ENCODE measurements at places on chromosomes 4 and X.

DNA sequence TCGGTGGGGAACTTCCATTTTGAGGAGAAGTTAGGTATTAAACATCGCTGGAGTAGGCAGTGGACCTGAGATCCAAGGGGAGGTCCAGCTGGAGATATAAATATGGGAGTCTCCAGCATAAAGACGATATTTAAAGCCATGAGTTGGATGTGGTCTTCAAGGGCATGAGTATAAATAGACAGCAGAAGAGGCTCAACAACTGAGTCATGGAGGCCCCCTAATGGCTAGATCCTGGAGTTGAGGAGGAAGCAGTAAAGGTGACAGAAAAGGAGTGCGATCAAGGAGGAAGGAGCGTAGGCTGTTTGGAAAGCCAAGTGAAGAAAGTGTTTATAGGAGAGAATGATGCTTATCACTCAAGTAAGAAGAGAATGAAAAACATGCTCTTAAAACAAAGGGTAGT lies 18.1 kb upstream of the APBB2 start:
- DNase-seq: no peak

GRCh38 chr4:25834411-25835107 lies 28.2 kb downstream of the SEL1L3 start:
- DNase-seq: no peak

- no peak for DNase-seq
Measured at GRCh38 chrX:14690553-14690952, 161.2 kb downstream of the GLRA2 start.

DNA sequence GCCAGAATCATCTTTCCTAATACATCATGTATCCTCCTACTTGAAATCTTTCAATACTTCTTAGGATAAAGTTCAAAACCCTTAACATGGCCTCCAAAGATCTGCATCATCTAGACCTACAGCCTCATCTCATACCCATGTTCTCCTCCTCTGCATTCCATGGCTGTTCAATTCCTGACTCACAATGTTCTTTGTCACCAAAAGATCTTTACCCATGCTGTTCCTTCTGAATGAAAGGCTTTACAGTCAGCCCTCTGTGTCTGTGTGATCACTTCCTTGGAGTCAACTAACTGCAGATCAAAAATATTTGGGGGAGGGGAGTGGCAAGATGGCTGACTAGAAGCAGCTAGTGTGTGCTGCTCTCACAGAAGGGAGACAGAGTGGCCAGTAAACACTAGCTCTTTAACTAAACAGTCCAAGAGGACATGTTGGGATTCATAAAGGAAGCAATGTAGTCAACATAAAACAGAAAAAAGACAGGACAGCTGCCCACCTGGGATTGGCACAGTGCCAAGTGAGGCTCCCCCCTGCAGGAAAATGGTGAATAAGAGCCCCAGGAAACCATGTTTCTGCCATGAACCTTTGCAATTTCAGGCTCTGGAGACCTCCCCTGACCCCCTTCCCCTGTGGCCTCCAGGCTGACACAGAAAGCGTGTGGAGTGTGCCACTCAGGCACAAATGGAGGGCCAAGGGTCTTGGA lies 31.9 kb downstream of the CBR4 start:
- DNase-seq: no peak

DNA sequence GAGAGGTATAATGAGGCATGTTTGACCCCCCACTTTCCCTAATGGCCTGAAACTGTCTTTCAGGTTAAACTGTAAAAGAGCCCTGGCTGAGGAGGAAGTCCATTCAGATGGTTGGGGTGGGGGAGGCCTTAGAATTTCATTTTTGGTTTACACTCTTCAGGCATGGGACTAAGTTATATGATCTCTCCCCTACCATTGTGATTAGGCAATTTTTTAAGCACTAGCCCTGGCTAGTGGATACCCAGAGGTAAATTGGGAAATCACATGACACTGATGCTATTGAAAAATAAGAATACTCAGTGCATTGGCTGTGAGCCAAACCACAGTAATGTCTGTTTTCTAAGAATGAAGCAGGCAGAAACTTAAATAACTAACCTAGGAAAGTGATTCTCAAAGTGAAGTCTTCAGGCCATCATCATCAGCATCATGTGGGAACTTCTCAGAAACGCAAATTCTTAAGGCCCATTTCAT lies 149.7 kb downstream of the RRAGB start:
- no peak for DNase-seq

- no peak for DNase-seq
Measured at GRCh38 chr4:31791666-31792065, 1071.5 kb downstream of the PCDH7 start.

- DNase-seq: no peak
Measured at GRCh38 chr4:160372390-160372789, 1269.5 kb downstream of the RAPGEF2 start.

DNA sequence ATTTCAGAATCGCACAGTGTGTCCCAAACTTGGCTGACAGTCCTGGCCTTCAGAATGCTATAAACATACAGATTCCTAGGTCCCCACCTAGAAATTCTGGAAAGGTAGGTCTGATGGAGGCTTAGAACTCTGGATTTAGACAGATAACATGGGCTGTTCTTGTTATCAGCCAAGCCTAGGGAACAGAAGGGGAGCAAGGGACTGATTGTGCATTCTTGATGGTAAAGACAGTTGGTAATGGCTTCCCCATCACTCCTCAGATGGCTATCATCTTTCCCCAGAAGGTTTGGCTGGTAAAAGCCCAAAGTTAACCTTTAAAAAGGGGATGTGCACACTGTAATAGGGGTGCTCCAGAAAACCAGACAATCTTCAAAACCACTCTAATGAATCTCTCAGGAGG lies 35.7 kb downstream of the DIPK2B start:
- no peak for DNase-seq

GRCh38 chr4:182916483-182917181 lies 554 bp downstream of the DCTD start:
- DNase-seq: no peak

DNA sequence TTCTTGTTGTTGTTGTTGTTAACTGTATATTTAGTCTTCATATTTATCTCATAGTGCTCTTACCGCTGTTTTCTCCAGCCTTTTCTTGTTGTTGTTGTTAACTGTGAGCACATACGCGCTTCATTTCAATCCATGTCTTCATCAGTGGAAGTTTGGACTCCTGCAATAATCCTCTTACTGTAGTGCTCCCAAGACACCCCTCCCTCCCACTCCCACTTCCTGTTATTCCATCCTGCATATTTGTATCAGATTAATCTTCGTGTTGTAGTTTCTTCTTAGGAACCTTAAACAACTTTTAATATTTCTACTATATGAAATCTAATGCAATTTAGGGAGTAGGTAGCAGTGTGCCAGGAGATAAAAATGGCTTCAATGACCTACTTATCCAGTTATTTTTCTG lies 674.8 kb downstream of the RAPGEF2 start:
- DNase-seq: no peak

GRCh38 chr4:156763511-156763910 lies 208.1 kb downstream of the PDGFC start:
- DNase-seq: peak; percentile 66

GRCh38 chr4:138838251-138838650 lies 177.3 kb upstream of the NOCT start:
- no peak for DNase-seq

GRCh38 chrX:96722781-96723180 lies 38.1 kb downstream of the DIAPH2 start:
- no peak for DNase-seq

- DNase-seq: no peak
Measured at GRCh38 chr4:54332542-54332941, 103.4 kb downstream of the PDGFRA start.

DNA sequence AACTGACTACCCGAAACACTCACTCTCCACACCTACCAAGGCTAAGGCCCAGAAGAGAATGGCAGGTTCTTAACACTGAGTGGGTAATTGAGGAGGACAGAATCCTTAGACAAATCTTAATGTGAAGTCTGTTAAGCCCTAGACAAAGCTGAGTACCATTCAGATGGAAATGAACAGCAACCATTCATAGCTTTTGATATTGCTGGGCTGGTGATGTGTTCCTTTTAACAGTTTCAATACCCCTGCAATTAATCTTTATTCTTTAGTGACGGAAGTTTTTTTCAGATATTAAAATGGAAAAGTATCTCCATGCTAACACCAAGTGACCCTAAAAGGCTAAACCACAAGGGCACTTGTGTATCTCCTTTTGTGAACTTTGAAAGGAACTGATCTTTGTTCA lies 334.9 kb downstream of the OPHN1 start:
- no peak for DNase-seq

DNA sequence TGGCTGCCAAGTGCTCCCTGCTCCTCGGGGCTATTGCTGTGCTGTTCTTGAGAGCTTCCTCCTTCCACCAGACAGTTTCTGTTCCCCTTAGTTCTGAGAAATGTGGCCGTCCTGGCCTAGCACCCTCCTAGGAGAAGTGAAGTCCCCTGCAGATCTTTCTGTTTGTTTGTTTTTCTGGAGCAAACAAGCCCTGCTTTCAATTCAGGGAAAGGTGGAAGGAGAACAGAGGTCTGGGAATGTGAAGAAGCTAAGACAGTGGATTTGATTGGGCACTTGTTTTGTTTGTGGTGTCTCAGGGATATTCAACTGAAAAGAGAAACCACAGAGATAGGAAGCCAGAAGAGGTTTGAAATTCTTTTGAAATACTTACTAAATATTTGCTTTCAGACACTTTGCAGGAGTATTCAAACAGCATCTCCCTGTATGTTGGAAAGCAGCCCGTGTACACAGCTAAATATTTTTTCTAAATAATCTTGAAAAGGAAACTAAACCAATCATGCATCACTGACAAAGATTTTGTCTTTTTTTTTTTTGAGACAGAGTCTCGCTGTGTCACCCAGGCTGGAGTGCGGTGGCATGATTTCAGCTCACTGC lies 36.5 kb upstream of the PPM1K start:
- DNase-seq: no peak

- no peak for DNase-seq
Measured at GRCh38 chr4:159145992-159146330, 43.1 kb downstream of the RAPGEF2 start.

DNA sequence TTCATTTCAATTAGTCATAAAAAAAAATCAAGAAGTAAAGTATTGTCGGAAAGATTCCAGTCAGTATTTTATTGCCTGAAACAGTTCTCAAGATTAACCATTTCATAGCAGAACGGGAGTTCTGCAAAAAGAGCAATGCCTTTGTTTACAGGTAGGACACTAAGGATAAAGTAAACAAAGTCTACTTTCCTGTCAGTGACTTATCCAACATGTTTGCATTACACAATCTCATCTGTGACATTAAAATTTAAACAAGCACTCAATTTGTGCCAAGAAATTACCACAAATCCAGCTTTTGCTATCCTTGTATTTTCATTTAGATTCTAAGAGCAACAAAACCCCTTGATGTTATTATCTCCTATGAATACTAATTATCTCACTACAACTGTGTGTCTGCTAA lies 306.5 kb upstream of the LDB2 start:
- no peak for DNase-seq
